ENCODE measurements at places on chromosomes 2 and 18.

- no peak for DNase-seq
These were observed 20.5 kb downstream of the ANKRD62 start for GRCh38 chr18:12113999-12114646.

- DNase-seq, result no peak
These were observed 663.7 kb upstream of the LRATD1 start for GRCh38 chr2:13968811-13969210.

DNA sequence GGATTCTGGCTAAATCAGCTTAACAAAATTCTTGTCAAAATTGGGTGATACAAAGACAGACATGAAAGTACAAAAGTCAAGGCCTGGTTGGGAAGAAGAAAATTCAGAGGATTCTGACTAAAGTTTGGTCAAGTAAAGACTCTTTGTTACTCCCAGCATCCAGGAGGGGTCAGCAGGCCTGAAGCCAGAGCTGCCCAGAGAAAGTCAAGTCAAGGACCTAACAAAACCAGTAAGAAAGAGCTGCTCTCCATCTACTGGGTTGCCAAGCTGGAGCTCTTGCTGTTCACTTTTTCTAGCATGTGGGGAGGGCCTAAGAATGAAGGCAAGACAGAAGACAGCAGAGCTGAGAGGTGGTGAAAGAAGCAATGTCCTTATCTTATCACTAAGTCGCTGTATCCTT lies 143.3 kb downstream of the C1D start:
- DNase-seq, result no peak

DNA sequence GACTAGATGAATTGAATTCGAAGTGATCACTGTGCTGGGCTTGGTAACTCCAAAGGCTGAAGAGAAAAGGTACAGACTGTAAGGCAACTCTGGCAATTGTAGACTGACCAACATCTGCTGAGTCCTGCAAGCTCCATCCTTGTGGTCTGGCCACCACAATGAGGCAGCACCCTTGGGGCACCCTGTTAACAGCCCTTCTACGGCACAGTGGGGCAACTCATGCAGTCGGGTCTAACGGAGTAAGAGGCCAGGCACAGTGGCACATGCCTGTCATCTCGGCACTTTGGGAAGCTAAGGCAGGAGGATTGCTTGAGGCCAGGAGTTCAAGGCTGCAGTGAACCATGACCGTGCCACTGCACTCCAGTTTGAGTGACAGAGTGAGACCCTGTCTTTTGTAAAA lies 126.8 kb downstream of the ZAP70 start:
- DNase-seq, result no peak

GRCh38 chr2:56130463-56131070 lies 53.2 kb upstream of the CCDC85A start:
- no peak for DNase-seq

- DNase-seq, result peak; percentile 90
These were observed 70.6 kb downstream of the CTAGE1 start for GRCh38 chr18:22346953-22347605.

- no peak for DNase-seq
These were observed 184.3 kb downstream of the GULP1 start for GRCh38 chr2:188475945-188476344.

GRCh38 chr2:216849987-216850386 lies 9.9 kb downstream of the TNP1 start:
- peak; percentile 81 for DNase-seq

GRCh38 chr2:52810460-52810859 lies 957.1 kb upstream of the CHAC2 start:
- no peak for DNase-seq

GRCh38 chr2:236654496-236654895 lies 84.9 kb downstream of the ACKR3 start:
- DNase-seq, result no peak

- DNase-seq, result no peak
These were observed 222.2 kb downstream of the CYP26B1 start for GRCh38 chr2:71925268-71926088.

Data from left ventricle myocardium superior (tissue), 1 donor.